ENCODE measurements at places on chromosomes 1 and 21. TPM values are rescaled to one million over a fixed set of nuclear protein-coding genes. Genes with fewer than 3 reads are reported as not detected.

SELE gene
- total RNA-seq, result not detected

KRTAP10-9 gene
- total RNA-seq, result not detected

TNFRSF8 gene
- not detected for total RNA-seq

SYDE2 gene
- total RNA-seq, result 13.2 TPM

GBP7 gene
- not detected for total RNA-seq

THBS3 gene
- 23.8 TPM for total RNA-seq
